Vagina (tissue), 2 donors: ENCODE measurements at places on chromosomes 12 and 14.
A peak's percentile ranks its signal among the peaks of the same experiment; 100 is the strongest.

- no peak for DNase-seq
Observed at GRCh38 chr12:106903241-106903945, 52.3 kb upstream of the TMEM263 start.

DNA sequence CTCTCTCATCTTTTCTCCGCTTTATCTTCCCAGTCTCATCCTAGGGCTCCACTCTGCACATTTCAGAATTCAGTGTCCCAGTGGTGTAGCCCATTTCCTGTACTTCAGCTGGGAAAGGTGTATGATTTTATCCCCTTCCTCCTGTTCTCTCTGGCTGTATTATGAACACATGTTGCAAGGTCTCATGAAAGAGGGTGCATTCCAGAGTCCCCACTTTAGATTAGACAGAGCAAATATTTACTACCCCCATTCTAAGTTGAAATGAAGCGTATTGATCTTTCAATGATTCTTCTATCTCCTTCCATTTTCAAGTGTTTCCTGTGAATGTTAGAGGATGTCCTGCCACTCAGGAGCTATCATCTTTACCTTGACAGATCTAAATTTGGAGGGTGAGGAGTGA, 123.2 kb downstream of the WIF1 start:
- DNase-seq = no peak

DNA sequence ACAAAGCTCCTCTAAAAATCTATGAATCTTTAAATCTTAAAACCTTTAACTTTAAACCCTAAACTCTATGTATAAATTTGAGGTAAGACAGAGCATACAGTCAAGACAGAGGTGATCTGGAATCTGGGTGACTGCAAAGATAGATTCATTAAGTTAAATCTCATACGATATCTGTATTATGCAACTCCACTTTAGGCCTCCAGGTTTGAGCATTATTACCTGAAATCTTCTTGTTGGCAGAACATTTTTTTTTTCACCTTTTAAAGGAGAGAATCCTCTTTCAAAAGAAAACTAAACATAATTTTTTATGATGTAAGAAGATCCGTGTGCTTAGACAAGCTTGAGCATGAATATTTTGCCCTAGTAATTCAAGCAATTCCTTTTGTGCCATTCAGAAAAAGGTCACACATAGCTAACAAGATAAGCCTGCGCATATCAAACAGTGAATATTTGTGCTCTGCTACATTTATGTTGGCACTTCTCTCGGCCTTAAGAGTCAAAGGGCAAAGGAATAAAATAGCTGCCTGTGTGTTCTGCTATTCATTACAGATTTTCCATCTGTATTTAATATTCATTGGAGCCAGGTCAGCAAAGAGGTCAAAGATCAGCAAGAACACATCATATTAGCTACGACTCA, 163.3 kb downstream of the TMTC3 start:
- no peak for DNase-seq

GRCh38 chr12:77584860-77585259, 245.8 kb upstream of the NAV3 start:
- DNase-seq = no peak

DNA sequence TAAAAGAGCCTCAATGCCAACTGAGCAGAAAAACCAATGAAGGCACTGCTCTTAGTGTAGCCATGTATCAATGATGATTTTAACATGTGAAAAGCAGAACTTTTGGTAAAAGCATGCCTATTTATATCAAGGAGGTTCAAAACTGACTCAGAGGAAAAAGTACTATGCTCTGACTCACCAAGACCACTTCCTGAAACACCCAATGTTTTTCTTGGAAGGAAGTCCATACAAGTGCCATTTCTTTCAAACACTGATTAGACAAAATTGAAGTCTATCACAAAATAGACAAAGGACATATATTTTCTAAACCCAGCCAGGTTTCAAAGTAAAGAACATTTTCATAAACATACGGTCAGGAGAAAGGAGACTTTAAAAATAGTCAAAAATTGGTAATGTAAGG, 88.6 kb downstream of the EPS8 start:
- no peak for DNase-seq

DNA sequence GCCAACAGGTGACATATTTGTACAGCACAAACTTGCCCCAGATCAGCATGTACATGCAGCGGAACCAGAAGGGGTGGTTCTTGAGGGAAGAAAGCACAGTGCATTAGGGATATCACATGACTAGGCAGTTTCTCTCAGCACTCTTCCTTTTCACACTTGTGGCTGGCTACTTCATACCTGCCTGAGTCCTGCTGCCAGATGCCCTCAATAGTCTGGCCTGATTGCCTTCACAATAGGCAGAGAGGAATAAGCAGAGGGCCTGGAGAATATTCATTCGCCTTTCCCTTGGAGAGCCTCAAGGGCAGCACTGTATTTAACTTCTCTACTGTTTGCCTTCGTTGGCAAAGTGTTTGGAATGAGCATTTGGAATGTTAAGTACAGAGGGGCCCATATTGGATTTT, 7.9 kb downstream of the EMG1 start:
- no peak for DNase-seq

DNA sequence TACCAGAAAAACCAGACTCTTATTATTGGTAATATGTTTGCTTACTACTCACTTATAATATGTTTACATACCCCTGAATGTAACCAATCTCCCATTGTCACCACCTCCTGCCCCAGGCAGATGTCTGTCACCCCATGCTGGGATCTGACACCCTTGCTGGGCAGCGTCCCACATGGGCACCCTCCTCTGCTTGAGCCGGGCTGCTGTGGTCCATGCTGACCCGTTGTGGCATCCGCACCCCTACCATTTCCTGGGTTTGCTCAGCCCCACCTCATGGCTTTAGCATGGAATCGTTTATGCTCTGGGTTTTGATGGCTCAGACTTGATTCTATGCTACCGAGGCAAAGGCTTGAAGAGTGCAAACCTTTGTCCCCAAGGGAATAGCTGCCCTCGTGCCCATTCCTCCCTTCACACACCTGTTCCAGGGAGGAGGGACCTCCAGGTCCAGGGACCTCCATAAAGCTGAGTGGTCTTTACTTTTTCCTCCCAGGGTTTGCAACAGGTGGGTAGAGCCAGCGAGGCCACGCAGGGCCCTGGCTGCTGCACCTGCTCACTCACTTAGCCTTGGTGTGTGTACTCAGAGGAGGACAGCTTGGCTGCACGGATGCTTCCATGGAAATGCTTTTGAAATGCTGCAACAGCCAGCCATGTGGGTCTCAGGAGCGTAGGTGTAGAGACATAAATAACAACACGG, 68.7 kb downstream of the PRMT8 start:
- no peak for DNase-seq

DNA sequence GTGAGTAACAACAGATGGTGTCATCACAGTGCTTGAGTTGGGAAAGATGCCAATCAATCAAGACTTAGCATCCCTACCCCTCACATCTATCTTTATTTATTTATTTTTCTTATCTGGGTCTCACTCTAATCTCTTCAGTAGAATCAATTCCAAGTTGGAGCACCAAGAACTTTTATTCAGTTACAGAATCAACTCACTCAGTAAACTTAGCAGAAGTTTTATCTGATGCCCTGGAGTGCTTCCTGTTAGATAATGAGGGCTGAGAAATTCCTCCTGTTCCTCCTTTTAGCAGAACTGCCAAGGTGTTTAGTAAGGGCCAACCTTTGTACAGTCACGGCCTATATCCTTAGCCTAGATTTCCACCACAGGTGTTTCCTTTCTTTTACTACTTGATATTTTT, 11.3 kb upstream of the SLC5A8 start:
- no peak for DNase-seq

DNA sequence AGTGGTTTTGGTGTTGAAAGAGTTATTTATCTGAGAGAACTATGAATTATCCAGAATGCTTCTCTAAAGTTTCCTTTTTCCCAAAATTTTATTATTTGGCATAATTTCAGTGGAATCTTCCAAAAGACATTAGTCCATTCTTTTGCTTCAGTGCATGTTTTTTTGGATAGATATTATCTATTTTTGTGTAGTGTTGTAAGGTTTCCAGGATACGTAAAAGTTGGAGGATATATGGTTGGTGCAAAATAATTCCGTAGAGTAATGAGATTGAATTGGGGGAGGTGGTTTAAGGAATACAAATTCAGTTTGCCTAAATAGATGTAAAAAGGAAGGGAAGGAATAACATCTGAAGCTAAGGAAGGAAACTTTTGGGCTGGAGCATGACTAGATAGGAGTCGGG, 186.6 kb downstream of the RGS6 start:
- no peak for DNase-seq

- no peak for DNase-seq
Observed at GRCh38 chr14:53041067-53041466, 90.2 kb upstream of the FERMT2 start.

DNA sequence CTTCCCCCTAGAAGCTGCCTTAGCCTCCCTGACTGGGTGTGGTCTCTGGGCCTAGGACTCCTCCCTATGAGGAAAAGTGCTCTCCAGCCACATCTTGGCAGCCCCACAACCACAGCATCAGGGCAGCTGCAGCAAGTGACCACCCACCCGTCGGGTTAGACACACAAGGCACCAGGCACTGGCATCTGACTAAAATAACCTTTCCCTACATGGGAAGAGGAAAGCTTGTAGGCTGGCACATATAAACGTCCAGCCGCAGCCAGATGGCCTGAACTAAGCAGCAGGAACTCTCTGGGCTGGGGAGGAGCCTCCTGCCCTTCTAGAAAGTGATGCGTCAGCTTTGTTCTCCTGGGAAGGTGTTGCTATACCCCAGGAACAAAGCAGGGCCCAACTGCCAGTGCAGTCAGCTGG, 328.7 kb downstream of the DPF3 start:
- no peak for DNase-seq

GRCh38 chr12:91052026-91052425, 5.8 kb downstream of the KERA start:
- DNase-seq = no peak

GRCh38 chr14:82060219-82060618, 526.6 kb upstream of the SEL1L start:
- DNase-seq = no peak

GRCh38 chr12:12327802-12328201, 22.2 kb downstream of the MANSC1 start:
- no peak for DNase-seq

DNA sequence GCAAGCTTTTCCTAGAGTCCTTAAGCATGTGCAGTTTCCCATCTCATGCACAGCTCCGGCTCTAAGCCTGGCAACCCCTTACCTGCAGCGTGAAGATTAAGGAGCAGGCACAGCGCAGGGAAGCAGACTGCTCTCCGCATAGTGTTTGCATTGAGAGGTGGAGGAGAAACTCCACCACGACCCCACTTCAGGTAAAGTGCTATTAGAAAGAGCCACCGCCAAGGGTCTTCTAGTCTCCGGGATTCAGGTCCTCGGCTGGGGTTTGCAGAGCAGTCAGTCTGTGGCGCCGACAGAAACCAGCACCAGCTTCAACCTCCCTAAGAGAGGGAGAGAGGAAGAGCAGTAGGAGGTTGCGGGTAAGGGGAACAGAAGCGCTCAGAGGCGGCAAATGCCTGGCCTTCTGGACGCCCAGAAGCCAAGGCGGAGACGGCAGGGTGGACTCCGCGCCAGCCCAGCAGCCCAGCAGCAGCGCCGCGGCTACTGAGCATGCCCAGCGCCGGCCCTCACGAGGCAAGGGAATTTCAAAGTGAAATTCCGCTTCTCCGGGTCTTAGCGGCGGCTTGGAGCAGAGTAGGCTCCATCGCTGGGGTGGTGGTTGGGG, at the start of gene PTPRR:
TSS of gene PTPRR (minus strand) at position 488 of the 601 bp plus-strand sequence. CDS start at position 140, 348 bp downstream.
- DNase-seq = no peak

GRCh38 chr12:89783359-89784060, 74.9 kb upstream of the ATP2B1 start:
- DNase-seq = no peak

DNA sequence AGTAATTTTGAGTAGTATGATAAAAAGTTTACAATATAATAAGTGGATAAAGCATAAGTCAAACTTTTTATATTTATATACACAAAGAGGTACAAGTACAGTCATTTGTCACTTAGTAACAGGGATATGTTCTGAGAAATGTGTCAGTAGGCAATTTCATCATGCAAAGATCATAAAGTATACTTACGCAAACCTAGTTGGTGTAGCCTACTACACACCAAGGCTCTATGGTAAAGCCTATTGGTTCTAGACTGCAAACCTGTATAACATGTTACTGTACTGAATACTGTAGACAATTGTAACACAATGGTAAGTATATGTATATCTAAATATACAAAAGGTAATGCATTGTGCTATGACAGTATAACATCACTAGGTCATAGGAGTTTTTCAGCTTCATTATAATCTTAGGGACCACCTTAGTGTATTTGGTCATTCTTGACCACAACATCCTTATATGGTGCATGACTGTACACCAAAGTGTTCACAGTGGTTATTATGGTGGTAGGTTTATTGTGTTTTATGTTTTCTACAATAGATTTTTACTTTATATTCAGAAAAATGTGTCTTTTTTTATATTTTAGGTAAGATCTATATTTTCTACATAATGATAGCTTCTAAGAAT, 14.9 kb upstream of the SCFD1 start:
- DNase-seq = no peak

DNA sequence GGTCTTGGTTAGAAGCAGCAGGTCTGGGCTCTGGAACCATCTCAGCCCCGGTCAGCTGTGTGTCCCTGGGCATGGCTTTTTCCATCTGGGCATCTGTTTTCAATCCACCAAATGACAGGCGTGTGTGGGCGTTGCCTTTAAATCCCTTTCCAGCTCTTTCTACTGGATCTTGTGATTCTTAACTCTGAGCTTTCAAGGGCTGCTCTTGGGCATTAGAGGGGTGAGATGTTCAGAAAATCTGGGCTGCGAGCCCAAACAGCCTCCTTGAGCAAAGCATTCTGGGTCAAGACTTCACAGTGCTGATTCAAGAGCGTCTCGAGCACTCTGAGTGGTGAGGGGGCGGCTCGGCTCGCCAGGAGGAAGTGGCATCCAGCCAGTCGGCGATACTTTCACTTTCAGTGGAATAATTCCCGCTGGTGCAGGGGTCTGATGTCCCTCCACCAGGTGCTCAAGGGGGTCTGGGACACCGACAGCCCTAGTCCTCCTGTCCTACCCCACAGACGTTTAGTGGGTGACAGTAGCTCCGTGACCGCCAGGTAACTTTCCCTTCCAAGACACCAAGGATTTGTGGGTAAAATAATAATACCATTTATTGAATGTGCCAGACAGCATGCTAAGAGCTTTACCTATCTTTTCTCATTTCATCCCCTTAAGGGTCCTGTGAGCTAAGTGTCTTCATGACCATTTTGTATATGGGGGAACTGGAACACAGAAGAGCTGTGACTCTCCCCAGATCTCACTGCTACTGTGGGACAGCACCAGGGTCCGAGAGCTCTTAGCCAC, 114.0 kb downstream of the PLXNC1 start:
- DNase-seq = peak; percentile 94

GRCh38 chr12:42446761-42447160, 120.8 kb downstream of the PPHLN1 start:
- DNase-seq = no peak

GRCh38 chr12:65857840-65858239, 33.6 kb downstream of the HMGA2 start:
- no peak for DNase-seq

DNA sequence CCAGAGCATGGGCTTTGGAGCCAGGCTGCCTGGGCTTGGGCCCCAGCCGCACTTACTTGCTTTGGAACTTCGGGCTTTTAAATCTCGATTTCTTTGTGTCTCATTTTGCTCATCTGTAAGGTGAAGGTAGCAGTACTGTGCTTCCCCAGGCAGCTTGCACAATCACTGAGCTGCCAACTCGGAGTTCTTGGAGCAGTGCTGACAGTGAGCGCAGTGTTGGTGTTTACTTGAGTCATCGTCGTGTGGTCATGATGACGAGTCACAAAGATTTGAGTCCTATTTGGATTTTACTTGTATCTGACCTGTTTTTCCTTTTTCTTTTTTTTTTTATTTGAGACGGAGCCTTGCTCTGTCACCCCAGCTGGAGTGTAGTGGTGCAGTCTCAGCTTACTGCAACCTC, 31.3 kb upstream of the ATF1 start:
- DNase-seq = no peak

GRCh38 chr14:77148510-77149231, 7.1 kb upstream of the ZDHHC22 start:
- DNase-seq = no peak
